Uterus (tissue), 4 donors: ENCODE measurements at places on chromosomes 2 and 18. TPM values are rescaled to one million over a fixed set of nuclear protein-coding genes. Genes with fewer than 3 reads are reported as not detected.

DNA sequence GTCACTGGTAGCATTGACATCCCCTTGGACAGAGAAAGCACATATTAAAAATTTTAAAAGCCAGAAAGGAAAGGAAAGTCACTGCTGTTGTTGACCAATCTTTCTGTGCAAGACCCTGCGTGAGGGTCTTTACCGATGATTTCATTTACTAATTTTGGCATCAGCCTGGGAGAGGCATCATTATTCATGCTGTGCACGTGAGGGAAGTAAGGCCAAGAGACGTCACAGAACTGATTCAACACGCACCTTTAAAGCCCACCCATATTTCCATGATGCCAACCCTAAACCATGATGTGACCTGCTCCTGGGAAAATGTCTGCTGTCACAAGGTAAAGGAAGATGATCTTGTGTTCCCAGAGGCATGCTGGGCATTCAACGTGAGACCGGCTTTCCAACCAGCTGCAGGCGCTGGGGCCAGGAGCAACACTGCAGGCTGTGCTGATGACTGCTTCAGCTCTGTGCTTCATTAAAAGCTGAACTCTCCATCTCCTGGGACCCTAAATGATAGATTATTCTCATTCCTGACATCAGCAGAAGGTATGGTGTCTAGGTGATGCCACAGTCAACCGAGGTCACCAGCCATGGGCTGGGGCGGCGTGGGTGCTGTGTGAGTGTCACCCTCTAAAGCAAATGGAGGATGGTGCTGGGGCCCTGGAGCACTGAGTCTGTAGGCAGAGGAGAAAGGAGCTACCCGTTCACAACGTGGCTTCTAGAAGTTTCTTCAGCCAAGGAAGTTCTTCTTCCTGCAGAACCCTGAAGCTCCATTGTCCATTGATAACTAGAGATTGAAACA lies 53.9 kb downstream of the TMEM18 start:
- no peak overlapping the region for H3K4me3 ChIP-seq
- no peaks in the 10 kb centered on the region for H3K27me3 ChIP-seq
- no peaks in the 10 kb centered on the region for H3K4me1 ChIP-seq
- no peak overlapping the region for H3K27ac ChIP-seq
- H3K36me3 ChIP-seq = no peaks in the 10 kb centered on the region

Gene EFHD1
- 50.3 TPM for total RNA-seq

- H3K27me3 ChIP-seq = no peaks in the 10 kb centered on the region
- no peak overlapping the region for H3K27ac ChIP-seq
- H3K4me3 ChIP-seq = no peak overlapping the region
- H3K36me3 ChIP-seq = no peaks in the 10 kb centered on the region
These were observed 98.0 kb downstream of the TRABD2A start for GRCh38 chr2:84782717-84783442.

Gene BBS5
- total RNA-seq = 23.0 TPM

DNA sequence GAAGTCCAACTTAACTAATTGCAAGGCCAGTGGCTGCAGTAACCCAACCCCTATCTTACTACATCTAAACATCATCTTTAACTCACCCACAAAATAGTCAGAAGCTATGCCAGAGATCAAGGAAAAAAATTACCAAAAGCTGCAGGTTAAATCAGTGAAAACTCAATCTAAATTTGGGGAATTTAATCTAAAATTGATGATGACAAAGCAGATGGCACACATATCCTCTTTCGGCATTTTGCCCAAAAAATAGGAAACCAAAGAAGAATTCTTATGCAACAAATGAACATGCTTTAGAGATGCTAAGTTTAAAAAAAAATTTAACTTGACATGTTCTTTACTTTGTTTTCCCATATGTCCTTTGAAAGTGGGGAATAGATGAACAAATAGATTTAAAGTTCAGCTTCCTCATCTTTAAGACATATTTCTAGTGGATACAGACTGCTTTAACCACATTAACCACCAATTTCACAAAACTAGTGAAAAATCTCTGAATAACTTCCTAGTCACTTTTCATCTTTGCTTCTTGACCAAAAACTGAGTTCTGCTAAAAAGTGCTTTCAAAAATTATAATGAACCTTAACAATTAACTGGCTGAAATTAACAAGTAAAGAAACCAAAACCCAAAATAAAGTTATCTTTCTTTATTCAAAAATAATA lies 74.3 kb upstream of the CCDC150 start:
- H3K27ac ChIP-seq = no peak overlapping the region
- H3K27me3 ChIP-seq = no peaks in the 10 kb centered on the region
- no peak overlapping the region for H3K4me3 ChIP-seq
- H3K4me1 ChIP-seq = no peaks in the 10 kb centered on the region
- no peak for DNase-seq

- no peak overlapping the region for H3K4me3 ChIP-seq
- H3K36me3 ChIP-seq = no peaks in the 10 kb centered on the region
- H3K27ac ChIP-seq = no peak overlapping the region
- no peak for DNase-seq
- no peaks in the 10 kb centered on the region for H3K4me1 ChIP-seq
These were observed 187.9 kb upstream of the HS6ST1 start for GRCh38 chr2:128506534-128506933.

GRCh38 chr2:166665991-166666940 lies 172.2 kb upstream of the SCN7A start:
- H3K36me3 ChIP-seq = no peaks in the 10 kb centered on the region
- H3K4me3 ChIP-seq = no peak overlapping the region
- no peak for DNase-seq
- H3K27ac ChIP-seq = no peak overlapping the region

Gene DUSP2
- 33.3 TPM for total RNA-seq

DNA sequence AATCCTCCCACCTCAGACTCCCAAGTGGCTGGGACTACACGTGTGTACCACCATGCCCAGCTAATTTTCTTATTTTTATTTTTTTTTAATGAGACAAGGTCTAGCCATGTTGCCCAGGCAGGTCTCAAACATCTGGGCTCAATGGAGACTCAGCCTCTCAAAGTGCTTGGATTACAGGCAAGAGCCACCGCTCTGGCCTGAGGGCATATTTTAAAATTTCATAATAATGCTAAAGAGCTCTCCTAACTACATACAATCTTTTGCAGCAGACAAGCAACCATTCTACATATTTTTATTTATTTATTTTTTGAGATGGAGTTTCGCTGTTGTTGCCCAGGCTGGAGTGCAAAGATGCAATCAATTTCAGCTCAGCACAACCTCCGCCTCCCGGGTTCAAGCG lies 207.0 kb downstream of the RAB3GAP1 start:
- H3K4me3 ChIP-seq = no peak overlapping the region
- DNase-seq = no peak
- H3K36me3 ChIP-seq = no peaks in the 10 kb centered on the region
- H3K4me1 ChIP-seq = no peaks in the 10 kb centered on the region

DNA sequence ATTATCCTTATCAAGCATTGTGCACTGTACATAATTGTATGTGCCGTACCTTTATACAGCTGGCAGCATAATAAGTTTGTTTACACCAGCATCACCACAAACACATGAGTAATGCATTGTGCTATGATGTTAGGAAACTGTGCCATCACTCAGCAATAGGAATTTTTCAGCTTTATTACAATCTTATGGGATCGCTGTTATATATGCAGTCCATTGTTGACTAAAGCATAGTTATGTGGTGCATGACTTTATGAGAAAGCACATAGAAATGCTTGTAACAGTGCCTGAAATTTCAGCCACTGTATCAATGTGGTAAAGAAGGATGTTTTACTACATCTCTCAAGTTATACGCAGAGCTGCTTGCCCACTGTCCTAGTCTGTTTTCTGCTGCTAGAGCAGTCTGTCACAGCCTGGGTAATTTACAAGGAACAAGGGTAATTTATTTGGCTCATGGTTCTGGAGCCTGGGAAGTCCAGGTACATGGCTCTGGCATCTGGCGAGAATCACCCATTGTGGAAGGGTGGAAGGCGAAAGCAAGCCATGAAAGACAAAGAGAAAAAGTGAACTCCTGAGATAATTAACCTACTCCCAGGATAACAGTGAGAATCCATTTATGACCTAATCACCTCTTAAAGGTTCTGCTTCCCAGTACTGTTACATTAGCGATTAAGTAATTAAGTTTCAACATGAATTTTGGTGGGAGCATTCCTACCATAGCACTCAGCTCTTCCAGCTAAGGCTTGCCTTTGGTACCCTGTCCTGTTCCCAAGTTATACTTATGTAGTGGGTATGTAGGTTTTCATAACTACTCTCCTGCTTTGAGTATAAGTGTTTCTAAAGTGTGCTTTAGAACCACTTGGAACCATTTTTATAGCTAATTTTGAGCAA lies 4.6 kb downstream of the MAP3K20 start:
- no peak overlapping the region for H3K27ac ChIP-seq
- H3K4me3 ChIP-seq = no peak overlapping the region
- no peaks in the 10 kb centered on the region for H3K27me3 ChIP-seq
- H3K36me3 ChIP-seq = no peaks in the 10 kb centered on the region
- no peak for DNase-seq

DNA sequence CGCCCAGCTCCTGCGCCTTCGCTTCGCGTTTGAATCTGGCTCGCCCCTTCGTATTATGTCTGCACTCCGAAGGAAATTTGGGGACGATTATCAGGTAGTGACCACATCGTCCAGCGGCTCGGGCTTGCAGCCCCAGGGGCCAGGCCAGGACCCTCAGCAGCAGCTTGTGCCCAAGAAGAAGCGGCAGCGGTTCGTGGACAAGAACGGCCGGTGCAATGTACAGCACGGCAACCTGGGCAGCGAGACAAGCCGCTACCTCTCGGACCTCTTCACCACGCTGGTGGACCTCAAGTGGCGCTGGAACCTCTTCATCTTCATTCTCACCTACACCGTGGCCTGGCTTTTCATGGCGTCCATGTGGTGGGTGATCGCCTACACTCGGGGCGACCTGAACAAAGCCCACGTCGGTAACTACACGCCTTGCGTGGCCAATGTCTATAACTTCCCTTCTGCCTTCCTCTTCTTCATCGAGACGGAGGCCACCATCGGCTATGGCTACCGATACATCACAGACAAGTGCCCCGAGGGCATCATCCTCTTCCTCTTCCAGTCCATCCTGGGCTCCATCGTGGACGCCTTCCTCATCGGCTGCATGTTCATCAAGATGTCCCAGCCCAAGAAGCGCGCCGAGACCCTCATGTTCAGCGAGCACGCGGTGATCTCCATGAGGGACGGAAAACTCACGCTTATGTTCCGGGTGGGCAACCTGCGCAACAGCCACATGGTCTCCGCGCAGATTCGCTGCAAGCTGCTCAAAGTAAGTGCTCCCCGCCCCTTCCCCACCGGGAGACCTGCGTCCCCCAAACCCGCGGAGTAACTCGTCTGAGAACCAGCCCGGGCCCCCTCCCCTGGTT lies 453 bp downstream of the KCNJ3 start:
- no peak for DNase-seq
- no peak overlapping the region for H3K4me3 ChIP-seq
- H3K36me3 ChIP-seq = no peaks in the 10 kb centered on the region
- H3K27ac ChIP-seq = no peak overlapping the region
- no peaks in the 10 kb centered on the region for H3K27me3 ChIP-seq

- H3K27ac ChIP-seq = no peak overlapping the region
- no peaks in the 10 kb centered on the region for H3K27me3 ChIP-seq
- no peaks in the 10 kb centered on the region for H3K36me3 ChIP-seq
- H3K4me3 ChIP-seq = no peak overlapping the region
- no peak for DNase-seq
These were observed 265.1 kb downstream of the NCKAP5 start for GRCh38 chr2:133303150-133303549.

DNA sequence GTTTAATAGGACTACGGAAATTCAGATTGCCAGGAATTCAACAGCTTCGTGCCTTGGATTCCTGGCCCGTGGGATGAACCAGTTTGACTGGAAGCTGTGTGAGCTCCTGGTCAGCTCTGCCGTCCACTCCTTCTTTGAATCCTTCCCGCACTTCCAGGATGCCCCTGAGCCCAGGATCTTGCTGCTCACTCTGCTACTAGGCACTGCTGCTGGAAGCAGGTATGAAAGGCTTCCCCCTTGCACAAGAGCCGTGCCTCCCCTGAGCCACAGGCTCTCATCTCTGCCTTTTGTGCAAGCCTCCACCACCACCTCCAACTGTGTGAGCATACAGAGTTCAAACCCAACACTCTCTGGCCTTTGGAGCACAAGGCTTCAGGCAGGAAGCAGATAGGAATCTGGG lies 34.9 kb downstream of the EN1 start:
- DNase-seq = no peak
- no peaks in the 10 kb centered on the region for H3K36me3 ChIP-seq
- H3K27me3 ChIP-seq = no peaks in the 10 kb centered on the region
- no peaks in the 10 kb centered on the region for H3K4me1 ChIP-seq

DNA sequence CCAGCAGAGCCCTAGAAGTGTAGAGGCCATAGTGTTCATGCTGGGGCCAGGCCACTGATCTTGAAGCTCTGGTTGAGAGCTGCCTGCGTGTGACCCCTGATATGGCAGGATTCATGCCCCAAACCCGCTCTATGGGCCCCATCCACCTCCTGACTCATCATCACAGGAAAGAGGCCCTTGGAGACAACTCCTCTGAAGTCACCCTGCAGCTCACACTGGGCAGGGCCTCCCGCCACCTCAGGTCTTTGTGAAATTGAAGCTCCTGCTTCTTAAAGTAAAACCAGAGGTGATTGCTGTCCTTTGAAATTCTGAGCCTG lies 12.0 kb upstream of the TUBB6 start:
- no peak for DNase-seq
- H3K4me1 ChIP-seq = no peaks in the 10 kb centered on the region
- no peak overlapping the region for H3K27ac ChIP-seq
- no peak overlapping the region for H3K4me3 ChIP-seq
- H3K27me3 ChIP-seq = no peaks in the 10 kb centered on the region
- no peaks in the 10 kb centered on the region for H3K36me3 ChIP-seq
